ENCODE measurements at places on chromosomes 1 and 21. TPM values are rescaled to one million over a fixed set of nuclear protein-coding genes. Genes with fewer than 3 reads are reported as not detected.

Gene VWA5B1
- not detected for total RNA-seq

Gene GLIS1
- 2.3 TPM for total RNA-seq

Gene TMPRSS15
- total RNA-seq, result 0.17 TPM

Gene RAB7B
- total RNA-seq, result 0.69 TPM

Gene NGF
- total RNA-seq, result 9.7 TPM

Gene SFPQ
- 196 TPM for total RNA-seq

Gene TNN
- total RNA-seq, result not detected

Gene STYXL2
- total RNA-seq, result 0.02 TPM

Gene RNU1-2
- not detected for total RNA-seq

Gene AMY1B
- not detected for total RNA-seq

Gene PLEKHA6
- total RNA-seq, result 1.6 TPM

Gene C8A
- total RNA-seq, result not detected

Gene NBPF6
- not detected for total RNA-seq

Gene GFI1
- total RNA-seq, result 2.0 TPM

Gene LACTBL1
- not detected for total RNA-seq

Gene RSPO1
- total RNA-seq, result not detected

Gene B3GALT5
- total RNA-seq, result 1.3 TPM

Gene ATAD3C
- total RNA-seq, result not detected

Gene ACKR1
- not detected for total RNA-seq

Gene RGS1
- not detected for total RNA-seq

Gene FALEC
- not detected for total RNA-seq

Gene OR10J1
- total RNA-seq, result not detected

Gene RPE65
- total RNA-seq, result not detected

Gene PDZK1
- 8.8 TPM for total RNA-seq

Gene IL22RA1
- 1.3 TPM for total RNA-seq

Gene LRRC39
- 0.20 TPM for total RNA-seq

Gene CR1L
- not detected for total RNA-seq

Gene CFAP57
- total RNA-seq, result not detected

Gene CELA3A
- total RNA-seq, result not detected

Measured in M059J (cell line).